Natural killer cell treated with Interleukin-12 subunit alpha and Interleukin-12 subunit beta and Interleukin-15 and Interleukin-18, amount 100 ng/mL, for 72 hours (primary cell): ENCODE measurements at places on chromosomes 4 and X. TPM values are rescaled to one million over a fixed set of nuclear protein-coding genes. Genes with fewer than 3 reads are reported as not detected.

The EXOC1L gene
- not detected for total RNA-seq

The P2RY8 gene
- 19.5 TPM for total RNA-seq

The NPY1R gene
- total RNA-seq = not detected

The LDB2 gene
- total RNA-seq = 1.4 TPM

The BCAP31 gene
- 156 TPM for total RNA-seq

The RADX gene
- total RNA-seq = 5.2 TPM

The RBM46 gene
- total RNA-seq = not detected

The PRPS2 gene
- total RNA-seq = 70.2 TPM

The PDCL2 gene
- not detected for total RNA-seq

The CLIC2 gene
- 0.50 TPM for total RNA-seq

The SCML2 gene
- 2.0 TPM for total RNA-seq

The APLN gene
- total RNA-seq = 1.1 TPM

The ADAM29 gene
- total RNA-seq = not detected

The MAGIX gene
- total RNA-seq = 1.2 TPM

The UGT2B17 gene
- not detected for total RNA-seq

The RIPPLY1 gene
- not detected for total RNA-seq

The AIFM1 gene
- 38.6 TPM for total RNA-seq

The KDR gene
- not detected for total RNA-seq

The SPANXC gene
- not detected for total RNA-seq

The SSX1 gene
- total RNA-seq = not detected

The IL2 gene
- total RNA-seq = not detected
